GM12891 (cell line): ENCODE measurements at places on chromosomes 1 and 21.

DNA sequence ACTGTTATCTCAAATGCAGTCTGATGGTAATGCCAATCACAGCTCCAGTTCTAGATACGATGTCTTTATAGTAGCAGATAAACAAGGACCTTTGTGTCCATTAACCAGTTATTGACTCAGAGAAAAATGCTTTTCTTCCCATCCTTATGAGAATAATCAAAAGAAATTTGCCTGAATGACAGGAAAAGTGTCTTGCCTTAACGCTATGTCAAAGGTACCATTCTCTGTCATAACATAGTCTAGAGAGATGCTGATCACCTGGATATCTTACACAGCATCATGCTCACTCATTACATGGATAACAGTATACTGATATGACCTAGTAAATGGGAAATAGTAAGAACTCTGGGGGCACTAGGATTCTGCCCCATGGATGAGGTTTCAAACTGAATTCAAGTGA, 151.7 kb upstream of the NEGR1 start:
- DNase-seq, result no peak

- DNase-seq, result no peak
Measured at GRCh38 chr1:8858888-8859706, 19.4 kb downstream of the ENO1 start.

GRCh38 chr1:46175243-46175642, 356 bp downstream of the TSPAN1 start:
- DNase-seq, result no peak

DNA sequence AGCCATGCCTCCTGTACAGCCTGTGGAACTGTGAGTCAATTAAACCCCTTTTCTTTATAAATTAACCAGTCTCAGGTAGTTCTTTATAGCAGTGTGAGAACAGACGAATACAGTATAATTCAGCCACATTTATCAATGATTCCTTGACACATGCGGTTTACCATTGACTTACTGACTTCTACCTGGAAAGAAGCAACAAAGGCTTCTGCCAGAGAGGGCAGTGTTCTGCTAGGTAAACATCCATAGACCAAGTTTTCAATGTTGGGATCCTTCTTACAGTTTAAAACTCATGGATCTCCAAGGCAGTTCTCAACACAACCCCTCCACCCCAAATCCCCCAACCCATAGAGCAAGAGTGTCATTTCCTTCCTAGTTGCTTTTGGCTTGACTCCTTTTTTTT, 150.6 kb downstream of the ZNF648 start:
- DNase-seq, result no peak

DNA sequence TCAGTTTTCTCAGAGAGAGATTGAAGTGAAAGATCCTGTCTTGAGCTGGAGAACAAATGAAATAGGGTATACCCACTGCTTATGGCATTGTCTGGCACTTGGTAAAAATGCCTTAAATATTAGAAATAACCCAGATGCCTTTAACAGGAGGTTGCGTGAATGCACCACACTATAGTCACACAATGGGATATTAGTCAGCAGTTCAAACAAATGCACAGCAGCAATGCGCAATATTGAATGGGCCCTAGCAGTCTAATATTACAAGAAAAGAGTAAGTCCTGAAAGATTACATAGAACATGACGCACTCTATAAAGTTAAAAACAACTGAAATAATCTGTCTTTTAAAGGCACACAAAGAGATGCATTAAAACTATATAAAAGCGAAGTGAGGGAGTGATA, 161.1 kb downstream of the EDEM3 start:
- no peak for DNase-seq

DNA sequence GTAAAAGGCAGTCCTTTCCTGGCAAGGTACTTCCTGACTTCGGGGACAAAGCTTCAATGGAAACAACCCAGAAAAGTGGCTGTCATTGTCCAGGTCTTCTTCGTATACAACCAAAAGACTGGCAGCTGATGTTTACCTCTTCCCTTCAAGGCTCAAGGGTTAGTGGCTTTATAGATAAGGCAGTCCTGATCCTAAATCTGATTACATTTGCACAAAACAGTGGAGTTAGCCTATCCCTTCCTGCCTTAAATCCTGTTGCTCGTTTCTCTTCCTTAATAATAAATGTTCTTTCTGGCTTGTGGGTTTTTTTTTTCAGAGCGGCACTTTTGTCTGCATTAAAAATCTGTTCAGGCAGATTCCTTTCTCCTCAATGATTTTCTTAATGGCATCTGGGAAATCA, 169.3 kb upstream of the KCTD3 start:
- DNase-seq, result no peak

DNA sequence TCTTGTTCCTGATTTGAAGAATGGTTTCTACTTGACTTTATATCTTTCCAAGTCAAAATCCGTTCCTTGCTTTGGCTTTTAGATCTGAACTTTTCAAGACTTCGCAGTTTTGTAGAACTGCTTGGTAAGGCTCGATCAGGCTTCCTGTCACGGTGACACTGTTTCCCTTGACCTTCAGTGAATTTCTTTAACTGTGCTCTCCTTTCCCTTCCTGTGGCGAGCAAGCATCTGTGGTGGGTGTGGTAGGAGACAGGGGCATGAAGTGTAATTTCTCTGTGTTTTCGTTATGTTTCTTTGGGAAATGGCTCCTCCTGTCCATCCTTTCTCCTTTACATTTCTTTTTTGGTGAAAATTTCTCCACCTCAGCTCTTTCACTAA, 10.4 kb downstream of the STYXL2 start:
- DNase-seq, result no peak

GRCh38 chr1:27113861-27114260, 41.1 kb downstream of the SLC9A1 start:
- no peak for DNase-seq
